ENCODE measurements at places on chromosomes 13 and 19.

DNA sequence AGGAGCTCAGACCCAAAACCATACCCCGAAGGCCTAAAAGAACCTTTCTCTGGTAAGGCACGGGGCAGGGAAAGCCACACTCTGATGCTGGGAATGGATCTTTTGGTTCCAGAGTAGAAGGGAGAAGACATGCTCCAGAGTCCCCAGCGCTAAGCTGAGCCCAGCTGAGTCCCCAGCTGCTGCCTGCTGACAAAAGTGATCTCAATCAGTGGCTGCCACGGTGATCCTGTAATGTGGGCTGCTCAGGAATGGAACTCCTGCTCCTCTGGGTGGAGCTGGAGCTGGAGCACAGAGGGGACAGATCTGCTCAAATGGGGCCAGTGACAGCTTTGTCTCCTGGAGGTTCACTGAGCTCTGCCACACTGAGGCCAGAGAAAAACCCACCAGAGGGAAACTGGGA, 70.5 kb downstream of the MLLT1 start:
- no peak for DNase-seq

- DNase-seq: no peak
Observed at GRCh38 chr13:37495046-37495445, 103.5 kb downstream of the POSTN start.

GRCh38 chr13:20775961-20776360, 2.2 kb upstream of the EEF1AKMT1 start:
- DNase-seq: no peak

- DNase-seq: no peak
Observed at GRCh38 chr13:40410315-40410714, 256.1 kb downstream of the FOXO1 start.

DNA sequence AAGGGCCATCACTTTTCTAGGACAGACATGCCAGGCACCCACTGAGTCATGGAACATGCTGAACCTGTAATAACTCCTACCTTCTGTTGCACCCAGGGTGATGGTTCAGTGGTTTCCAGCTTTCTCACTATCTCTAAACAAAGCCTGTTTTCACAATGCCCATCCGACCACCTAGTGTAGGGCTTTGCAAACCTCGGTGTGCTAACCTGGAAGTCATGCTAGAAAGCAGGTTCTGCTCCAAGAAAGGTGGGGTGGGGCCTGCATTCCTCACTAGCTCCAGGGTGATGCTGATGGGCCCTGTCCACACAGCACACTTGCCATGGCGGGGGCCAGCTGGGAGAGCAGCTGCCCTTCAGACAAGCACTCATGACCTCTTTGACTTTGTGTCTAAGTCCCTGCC, 43.4 kb downstream of the COL4A2 start:
- no peak for DNase-seq

DNA sequence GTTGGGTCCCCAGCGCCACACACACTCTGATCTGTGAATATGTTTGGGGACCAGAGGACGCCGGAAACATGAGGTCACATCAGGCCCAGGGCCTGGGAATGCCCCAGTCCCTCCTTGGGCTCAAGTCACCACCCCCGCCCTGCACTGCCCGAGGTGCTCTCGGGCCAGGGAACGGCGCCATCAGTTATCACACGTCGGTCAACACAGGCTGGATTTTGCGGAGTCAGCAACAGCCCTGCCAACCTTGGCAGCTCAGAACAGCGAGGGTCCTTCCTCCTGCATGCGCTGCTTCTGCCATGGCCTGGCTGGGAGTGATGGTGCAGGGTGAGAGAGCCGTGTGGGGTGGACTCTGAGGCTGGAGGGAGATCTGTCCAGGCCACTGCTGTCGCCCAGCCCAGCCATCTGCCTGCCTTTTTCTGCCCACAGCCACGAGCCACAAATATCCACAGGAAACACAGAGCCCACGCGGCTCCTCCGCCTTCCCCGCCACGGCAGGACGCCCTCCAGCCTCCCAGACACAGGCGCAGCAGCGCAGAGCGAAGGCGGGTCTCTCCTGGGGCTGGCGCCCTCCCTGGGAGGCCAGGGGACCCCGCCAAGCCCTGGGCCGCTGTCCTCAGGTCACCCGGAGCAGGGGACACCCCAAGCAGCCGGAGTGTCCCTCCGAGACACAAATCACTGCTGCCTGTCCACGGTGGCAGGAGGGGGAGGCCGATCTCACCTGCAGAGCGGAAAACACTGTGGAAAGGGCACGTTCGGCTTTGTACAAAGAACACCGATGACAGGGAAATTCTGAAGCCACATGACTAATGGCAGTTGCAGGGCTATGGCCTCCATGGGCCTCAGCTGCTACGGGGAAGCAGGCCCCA, 31.6 kb upstream of the CACTIN start:
- DNase-seq: no peak

GRCh38 chr13:89227356-89227755, 1556.2 kb downstream of the SLITRK5 start:
- DNase-seq: no peak

DNA sequence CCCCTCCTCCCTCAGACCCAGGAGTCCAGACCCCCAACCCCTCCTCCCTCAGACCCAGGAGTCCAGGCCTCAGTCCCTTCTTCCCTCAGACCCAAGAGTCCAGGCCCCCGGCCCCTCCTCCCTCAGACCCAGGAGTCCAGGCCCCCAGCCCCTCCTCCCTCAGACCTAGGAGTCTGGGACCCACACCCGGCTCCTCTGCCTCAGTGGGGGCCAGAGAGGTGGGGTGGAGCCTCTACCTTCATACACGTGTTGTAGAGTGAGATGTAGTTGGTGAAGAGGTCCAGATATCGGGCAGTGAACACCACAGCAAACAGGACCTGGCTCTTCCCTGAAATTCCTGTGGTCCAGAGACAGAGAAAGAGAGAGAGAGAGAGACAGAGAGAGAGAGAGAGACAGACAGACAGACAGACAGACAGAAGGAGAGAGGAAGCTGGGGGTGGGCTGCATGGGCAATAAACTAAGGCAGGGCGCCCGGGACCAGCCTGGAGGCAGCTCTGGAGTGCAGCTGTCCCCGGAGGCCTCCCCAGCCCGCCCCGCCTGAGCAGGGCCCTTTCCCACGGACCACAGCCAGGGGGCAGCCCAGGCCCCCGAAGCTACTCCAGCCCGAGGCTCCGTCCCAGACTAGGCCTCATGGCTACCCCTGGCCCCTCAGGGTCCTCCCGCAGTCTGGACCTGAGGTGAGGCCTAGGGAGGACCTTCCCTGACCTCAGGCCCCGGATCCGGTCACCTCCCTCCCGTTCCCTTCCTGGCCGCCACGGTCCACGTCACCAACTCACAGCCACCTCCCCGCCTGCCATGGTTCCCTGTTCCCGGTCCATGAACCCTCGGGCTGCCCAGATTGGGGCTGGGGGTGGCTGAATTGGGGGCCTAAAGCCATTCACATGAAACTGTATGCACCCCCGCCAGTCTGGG, 907 bp downstream of the KDELR1 start:
- DNase-seq: no peak

DNA sequence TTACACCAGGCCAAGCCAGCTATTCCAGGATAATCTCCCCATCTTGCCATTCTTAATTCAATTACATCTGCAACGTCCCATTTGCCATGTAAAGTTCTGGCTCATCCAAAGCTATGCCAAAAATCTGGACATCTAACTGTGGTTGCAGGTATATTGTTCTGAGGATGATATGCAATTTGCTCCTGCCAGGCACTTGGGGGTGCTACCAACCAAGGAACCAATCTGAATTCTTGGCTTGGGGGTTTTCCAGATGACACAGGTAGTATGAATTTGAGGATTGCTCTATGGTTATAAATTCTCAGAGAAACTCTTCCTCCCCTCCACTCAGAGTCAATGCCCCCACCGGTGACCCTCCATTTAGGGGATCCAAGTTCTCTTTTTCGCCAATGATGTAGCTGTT, 33.0 kb downstream of the CRYL1 start:
- no peak for DNase-seq

GRCh38 chr19:7224209-7224686, 70.0 kb downstream of the INSR start:
- DNase-seq: no peak

DNA sequence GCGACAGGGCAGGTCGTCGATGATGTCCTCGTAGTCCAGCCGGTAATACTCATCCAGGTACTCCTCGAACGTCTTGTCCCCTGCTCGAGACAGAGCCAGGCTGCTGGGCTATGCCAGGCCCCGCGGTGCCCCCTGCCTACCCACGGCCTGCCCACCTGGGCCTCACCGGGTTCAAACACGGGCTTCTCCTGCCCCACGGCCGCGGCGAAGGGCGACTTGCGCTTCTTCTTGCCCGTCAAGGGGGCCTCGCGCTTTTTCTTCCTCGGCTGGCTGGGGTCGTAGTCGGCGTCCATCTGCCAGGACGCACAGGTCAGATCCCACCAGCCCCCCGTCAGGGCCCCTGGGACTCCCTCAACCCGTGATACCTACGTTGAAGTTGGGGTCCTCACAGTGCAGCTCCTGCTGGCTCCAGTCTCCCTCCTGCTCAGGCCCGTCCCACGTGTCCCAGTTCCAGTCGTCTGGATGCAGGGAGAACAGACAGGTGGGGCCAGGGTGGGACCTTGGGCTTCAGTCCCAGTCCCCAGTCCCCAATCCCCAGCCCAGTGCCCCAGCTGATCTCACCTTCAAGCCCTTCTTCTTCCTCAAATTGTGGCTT, 8.1 kb downstream of the KRI1 start:
- DNase-seq: no peak

DNA sequence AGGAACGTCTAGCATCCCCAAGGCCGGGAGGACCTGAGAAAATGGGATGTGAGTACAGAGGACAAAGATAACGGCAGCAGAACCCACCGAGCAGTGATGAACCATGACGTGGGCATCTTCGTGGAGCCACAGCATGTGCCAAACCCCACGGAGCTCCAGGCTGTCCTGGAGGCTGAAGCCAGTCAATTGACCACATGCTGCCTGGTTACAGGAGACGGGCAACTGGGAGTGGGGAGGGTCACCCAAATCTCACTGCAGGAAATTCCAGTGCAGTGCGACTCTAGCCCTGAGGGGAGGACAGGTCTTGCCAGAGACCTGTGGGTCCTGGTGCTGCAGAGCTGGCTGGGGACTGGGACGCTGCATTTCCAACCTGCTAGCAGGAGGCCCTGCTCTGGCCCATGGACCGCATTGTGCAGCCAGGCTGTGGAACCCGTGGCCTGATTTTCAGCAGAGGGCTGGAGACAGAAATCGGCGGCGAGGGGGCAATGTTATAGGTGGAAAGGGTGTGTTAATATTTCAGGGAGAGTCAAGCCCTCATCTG, 3.2 kb upstream of the GRTP1 start:
- DNase-seq: no peak

- no peak for DNase-seq
Observed at GRCh38 chr13:43431841-43432240, 354.9 kb downstream of the ENOX1 start.

DNA sequence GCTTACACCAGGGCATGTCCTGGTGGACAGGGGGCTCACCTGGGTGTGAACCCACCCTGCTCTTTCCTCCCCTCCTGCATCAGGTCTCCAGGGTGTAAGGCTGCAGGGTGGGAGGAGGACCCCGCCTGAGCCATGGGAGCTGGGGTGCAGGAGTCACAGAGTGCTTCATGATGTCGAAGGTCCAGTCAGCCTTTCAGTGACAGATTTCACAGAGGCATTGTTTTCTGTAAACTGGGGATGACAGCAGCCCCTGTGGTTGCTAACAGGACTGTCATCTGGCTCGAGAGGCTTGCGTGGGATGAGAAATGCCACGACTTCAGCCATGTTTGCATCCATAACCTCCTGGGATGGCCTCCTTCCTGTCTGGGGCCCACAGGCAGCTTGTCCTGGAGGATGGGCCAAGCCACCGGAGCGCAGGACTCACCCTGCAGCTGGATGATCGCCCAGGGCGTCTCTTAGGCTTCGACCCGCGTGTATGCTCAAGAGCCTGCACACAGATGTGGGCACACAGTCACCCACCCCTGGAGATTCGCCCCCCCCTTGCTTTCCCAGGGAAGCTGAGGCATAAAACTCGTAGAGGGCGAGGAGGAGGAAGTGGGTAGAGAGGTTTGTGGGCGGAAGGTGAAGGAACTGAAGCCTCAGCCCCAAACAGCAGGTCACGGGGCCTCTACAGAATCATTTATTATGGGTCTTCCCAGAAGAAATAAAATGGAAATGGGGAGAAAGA, 4.9 kb downstream of the NANOS3 start:
- no peak for DNase-seq

DNA sequence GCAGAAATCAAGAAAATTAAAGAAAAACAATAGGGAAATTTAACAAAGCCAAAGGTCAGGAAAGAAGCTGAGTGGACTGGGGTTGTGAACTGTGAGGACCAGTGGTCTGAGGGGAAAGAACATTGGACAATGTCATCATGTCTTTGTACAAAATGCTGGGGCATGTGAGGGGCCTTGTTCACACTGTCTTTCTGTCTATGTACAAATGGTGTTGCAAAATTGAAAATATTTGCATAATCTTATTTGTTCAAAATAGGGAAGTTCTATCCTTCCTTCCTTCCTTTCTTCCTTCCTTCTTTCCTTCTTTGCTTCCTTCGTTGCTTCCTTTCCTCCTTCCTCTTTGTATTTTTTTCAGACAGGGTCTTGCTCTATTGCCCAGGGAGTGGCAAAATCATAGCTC, 79.2 kb upstream of the SCEL start:
- DNase-seq: no peak

DNA sequence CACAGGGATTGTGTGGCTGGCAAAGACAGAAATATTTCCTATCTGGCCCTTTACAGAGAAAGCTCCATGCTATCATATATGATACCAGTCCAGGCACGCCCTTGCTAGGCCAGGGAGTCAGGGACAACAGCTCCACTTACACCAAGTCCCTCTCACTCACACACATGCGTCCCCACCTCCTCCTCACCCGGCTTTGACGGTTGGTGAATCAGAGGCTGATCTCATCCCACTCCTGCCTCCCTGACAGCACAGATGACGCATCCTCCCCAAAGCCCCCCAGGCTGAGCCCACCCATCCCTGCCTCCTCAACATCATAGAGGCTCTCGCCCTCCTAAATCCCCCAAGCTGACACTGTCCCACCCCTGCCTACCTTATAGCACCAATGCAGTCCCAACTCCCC, 62.7 kb downstream of the F2RL3 start:
- DNase-seq: no peak

GRCh38 chr13:34034411-34034810, 216.5 kb downstream of the RFC3 start:
- no peak for DNase-seq

GRCh38 chr13:110676595-110677587, 29.0 kb downstream of the CARS2 start:
- DNase-seq: no peak

Data from AG04450 (cell line).